ENCODE measurements at places on chromosomes 5 and 9. TPM values are rescaled to one million over a fixed set of nuclear protein-coding genes. Genes with fewer than 3 reads are reported as not detected.

The CKMT2 gene
- polyA plus RNA-seq, result 5.3 TPM

The PRR16 gene
- 0.93 TPM for polyA plus RNA-seq

The ADAMTS19 gene
- not detected for polyA plus RNA-seq

The BARHL1 gene
- 14.4 TPM for polyA plus RNA-seq

The FGF1 gene
- 58.0 TPM for polyA plus RNA-seq

The GPX3 gene
- polyA plus RNA-seq, result 54.2 TPM

The SLC6A19 gene
- polyA plus RNA-seq, result not detected

The ZDHHC11 gene
- polyA plus RNA-seq, result 3.7 TPM

The SLC45A2 gene
- 0.15 TPM for polyA plus RNA-seq

GRCh38 chr9:123115146-123115913 lies 81.9 kb downstream of the GPR21 start:
- no peak for DNase-seq

- DNase-seq, result peak; percentile 47
These were observed 101.0 kb downstream of the SPOCK1 start for GRCh38 chr5:137398154-137398553.

DNA sequence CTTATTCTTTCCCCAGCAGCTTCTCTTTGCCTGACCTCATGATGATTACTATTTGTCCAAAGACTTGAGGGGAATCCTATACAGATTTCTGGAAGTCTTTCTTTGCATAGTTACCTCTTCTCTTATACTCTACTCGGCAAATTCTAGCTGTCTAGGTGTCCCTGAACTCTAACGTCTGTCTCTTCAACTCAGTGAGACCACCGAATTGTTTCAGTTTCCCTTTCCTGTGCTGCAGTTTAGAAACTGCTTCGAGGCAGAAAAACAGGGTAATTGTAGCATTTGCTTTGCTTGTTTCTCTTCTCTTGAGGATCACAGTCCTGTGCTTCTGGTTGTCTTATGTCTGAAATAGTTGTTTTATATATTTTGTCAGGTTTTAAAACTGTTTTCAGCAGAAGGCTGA lies 14.8 kb downstream of the LVRN start:
- DNase-seq, result no peak

- DNase-seq, result no peak
These were observed 37.9 kb downstream of the PCDH1 start for GRCh38 chr5:141840280-141840812.

DNA sequence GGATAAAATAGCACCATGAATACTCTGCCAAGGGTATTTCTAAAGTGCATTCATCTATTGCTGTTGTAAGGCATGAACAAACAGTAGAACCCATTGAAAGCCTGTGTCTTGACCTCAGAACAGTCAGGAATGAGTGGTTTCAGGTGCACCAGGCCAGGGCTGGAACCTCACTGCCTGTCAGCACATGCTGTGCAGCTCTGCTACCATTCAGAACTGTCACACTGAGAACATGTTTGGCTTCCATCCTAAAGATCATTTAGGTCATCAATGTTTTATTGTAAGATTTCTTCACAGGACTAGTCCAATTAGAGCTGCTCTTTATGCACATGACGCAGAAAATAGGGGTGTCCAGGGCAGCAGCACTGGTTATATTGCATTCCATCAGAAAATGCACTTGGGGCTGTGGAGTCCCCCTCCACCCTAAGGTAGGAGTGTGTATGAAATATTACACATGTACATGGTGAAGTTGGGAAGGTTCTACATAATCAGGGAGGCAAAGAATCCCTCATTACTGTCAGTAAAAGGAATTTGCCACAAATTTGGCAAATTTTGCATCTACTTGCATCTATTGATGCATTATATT lies 408.0 kb downstream of the CTNND2 start:
- DNase-seq, result no peak

DNA sequence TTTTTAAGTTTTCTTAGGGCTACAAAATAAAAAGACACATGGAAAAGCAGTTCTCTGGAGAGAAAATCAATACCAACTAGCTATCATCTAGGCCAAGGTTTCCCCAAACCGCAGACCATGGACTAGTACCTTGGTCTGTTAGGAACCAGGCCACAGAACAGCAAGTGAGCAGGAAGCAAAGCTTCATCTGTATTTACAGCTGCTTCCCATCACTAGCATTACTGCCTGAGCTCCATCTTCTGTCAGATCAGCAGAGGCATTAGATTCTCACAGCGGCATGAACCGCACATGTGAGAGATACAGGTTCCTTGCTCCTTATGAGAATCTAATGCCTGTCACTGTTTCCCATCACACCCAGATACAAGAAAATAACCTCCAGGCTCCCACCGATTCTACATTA lies 1907.6 kb upstream of the ACO1 start:
- DNase-seq, result peak; percentile 2

GRCh38 chr5:83718195-83718825 lies 2.3 kb downstream of the HAPLN1 start:
- peak; percentile 83 for DNase-seq

- DNase-seq, result peak; percentile 33
These were observed 9.4 kb upstream of the GABRA6 start for GRCh38 chr5:161676103-161676502.

DNA sequence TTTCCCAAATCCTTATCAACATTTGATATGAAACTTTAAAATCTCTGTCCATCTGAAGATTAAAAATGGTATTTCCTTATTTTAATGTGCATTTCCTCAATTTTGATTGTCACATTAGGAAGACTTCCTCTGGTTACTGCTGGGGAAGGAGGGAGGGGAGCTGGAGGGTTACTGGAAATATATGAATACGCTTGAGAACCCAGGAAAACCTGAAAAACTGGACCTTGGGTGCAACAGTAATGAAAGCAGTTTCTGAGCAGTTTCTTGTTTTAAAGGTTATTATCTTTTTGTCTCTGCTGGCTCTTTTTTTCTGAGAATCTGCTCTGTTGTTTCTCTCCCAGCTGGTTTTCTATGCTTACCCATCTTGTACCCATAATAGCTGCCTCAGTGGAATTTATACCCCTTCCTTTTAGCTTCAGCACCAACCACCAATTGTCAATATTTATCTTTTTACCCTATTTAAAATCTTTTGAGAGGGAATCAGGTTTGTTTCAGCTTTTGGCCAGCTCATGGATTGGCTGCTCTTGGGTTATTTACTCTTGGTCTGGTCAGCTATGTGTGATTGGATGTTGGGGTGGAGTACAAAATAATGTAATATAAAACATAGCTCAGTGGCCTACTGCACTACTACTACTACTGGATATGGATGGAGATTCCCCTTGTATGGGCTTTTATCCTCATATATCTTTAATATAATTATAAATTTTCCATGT lies 67.4 kb downstream of the UNC13B start:
- DNase-seq, result no peak

DNA sequence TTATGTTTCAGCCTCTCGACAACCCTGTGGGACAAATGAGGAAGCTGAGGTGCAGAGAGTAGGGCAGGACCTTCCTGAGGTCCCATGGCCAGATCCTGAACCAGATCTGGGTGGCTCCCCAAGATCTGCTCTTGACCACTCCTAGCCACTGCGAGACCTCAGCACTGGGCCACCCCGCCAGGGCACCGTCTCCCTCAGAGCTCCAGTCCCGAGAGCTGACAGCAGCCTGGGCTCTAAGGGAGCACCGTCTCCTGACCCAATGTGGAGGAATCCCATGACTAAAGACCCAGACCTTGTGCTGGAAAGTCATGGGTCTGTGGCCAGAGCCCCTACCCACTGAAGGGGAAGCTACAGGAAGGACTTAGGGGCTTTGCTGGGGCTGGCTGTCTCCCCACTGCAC lies 4.5 kb upstream of the LMX1B start:
- no peak for DNase-seq

DNA sequence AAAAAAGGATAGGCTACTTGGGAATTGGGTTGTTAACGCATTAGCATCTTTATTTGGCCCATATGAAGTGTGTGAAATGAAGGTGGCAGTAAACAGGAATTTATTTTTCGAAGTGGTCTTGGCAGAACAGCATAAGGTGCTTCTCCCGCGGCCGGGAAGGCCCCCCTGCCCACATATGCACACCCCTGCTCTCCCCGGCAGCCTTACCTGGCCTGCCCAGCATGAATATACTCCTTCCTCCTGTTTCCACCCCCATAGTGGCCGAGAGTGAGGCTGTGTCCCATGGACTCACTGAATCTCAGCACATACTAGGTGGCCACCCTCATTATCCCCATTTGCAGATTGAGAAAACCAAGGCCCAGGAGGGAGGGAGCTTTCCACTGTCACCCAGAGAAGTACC lies 54.0 kb upstream of the OLFM1 start:
- DNase-seq, result no peak

GRCh38 chr5:175698401-175699115 lies 40.7 kb downstream of the HRH2 start:
- no peak for DNase-seq

- DNase-seq, result peak; percentile 60
These were observed 25.3 kb downstream of the AP3B1 start for GRCh38 chr5:78269088-78269703.

GRCh38 chr5:94473936-94474335 lies 144.5 kb downstream of the KIAA0825 start:
- DNase-seq, result no peak

DNA sequence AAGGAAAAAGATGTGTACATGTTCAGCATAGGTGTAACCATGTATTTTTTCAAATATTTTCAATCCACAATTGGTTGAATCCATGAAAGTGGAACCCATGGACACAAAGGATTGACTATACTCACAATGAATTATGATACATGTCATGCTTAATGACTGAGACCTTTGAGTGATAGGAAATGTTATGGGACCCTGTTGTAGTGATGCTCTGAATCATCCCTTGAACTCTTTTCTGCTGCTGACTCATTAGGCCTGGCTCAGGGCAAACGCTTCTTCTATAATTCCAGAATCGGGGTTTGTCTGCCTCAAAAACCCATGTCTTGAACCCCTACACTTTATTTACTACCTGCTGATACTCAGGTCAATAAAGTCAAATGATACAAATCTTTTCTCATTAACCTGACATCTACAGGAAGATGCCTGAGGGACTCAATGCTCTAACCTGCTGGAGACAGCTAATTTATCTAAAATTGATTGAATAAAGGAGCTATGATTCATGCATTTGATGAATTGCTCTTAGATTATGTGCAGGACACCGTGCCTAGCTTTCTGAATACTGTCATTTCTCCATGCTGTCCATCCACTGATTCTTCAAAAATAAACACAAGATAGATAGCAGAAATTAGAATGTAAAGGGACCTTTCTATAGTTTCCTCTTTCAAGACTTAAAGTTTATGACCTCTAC lies 260.1 kb downstream of the PRELID2 start:
- no peak for DNase-seq

DNA sequence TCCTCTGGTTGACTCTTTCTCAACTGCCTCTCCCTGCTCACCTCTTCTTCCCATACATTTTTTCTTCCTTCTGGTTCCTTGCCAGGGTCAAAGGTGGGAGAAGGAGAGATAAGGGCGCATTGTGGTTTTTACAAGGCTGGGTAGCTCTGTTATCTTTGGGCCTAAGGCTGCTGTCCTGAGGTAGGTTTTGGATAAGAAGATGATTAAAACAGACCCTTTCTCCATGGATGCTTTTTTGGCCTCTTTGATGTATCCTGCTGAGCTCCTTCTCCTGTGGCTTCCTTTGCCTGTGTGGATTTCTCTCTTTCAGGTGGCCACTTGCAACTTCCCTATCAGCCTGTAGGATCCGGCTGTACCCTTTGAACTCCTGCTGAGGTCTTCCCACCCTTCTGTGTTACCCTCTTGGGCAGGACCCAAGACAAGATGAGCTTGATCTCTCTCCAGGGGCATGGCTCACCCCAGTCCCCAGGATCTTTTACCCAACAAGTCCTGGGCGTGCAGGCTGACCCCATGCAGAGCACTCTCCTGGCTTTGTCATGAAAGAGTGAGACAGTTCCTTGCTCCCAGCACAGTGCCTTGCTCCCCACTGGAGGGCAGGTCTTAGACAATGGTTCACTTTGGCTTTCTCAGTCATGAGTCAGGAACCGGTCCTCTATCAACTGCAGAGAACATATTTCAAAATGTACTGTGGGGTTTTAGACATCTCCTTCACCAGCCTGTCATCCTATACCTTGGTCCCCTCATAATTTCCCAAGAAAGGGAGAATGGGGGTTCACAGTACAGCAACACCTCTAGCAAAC lies 197.9 kb downstream of the TLE4 start:
- no peak for DNase-seq

Data from brain (organoid and tissue), 16 donors.